ENCODE measurements at places on chromosomes 12 and 14. TPM values are rescaled to one million over a fixed set of nuclear protein-coding genes. Genes with fewer than 3 reads are reported as not detected.
A peak's percentile ranks its signal among the peaks of the same experiment; 100 is the strongest.

GRCh38 chr12:69150083-69150795 is 89.1 kb upstream of the CPSF6 start:
- H3K4me1 ChIP-seq: no peaks in the 10 kb centered on the region
- H3K4me3 ChIP-seq: no peak overlapping the region
- DNase-seq: no peak
- H3K36me3 ChIP-seq: no peaks in the 10 kb centered on the region
- H3K27me3 ChIP-seq: no peaks in the 10 kb centered on the region

- H3K4me3 ChIP-seq: no peak overlapping the region
- H3K27ac ChIP-seq: no peak overlapping the region
- no peaks in the 10 kb centered on the region for H3K36me3 ChIP-seq
- H3K4me1 ChIP-seq: peaks cover 19% of the 10 kb centered on the region
- DNase-seq: peak; percentile 46
These were observed 96.6 kb downstream of the EMP1 start for GRCh38 chr12:13293096-13293495.

- DNase-seq: no peak
- H3K4me1 ChIP-seq: no peaks in the 10 kb centered on the region
- H3K27me3 ChIP-seq: no peaks in the 10 kb centered on the region
- H3K27ac ChIP-seq: no peak overlapping the region
These were observed 31.7 kb downstream of the SRRM4 start for GRCh38 chr12:119013023-119013422.

- no peak overlapping the region for H3K27ac ChIP-seq
- no peaks in the 10 kb centered on the region for H3K36me3 ChIP-seq
- DNase-seq: no peak
These were observed 49.6 kb downstream of the GRIP1 start for GRCh38 chr12:66629138-66629870.

DNA sequence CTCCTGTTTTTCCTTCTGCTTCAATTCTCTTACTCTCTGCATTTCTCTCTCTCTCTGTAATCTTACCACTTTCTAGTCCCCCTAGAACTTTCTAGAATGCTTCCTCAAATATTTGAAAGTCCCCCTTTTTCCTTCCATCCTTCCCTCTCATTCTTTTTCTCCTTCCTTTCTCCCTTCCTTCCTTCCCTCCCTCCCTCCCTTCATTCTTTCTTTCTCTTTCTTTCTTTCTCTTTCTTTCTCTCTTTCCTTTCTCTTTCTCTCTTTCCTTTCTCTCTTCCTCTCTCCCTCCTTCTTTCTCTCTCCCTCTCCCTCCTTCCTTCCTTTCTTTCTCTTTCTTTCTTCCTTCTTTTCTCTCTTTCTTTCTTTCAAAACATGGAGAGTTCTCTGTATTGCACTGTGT is 201.4 kb upstream of the IGF1 start:
- H3K27me3 ChIP-seq: no peaks in the 10 kb centered on the region
- no peaks in the 10 kb centered on the region for H3K36me3 ChIP-seq
- H3K4me1 ChIP-seq: no peaks in the 10 kb centered on the region
- DNase-seq: no peak

DNA sequence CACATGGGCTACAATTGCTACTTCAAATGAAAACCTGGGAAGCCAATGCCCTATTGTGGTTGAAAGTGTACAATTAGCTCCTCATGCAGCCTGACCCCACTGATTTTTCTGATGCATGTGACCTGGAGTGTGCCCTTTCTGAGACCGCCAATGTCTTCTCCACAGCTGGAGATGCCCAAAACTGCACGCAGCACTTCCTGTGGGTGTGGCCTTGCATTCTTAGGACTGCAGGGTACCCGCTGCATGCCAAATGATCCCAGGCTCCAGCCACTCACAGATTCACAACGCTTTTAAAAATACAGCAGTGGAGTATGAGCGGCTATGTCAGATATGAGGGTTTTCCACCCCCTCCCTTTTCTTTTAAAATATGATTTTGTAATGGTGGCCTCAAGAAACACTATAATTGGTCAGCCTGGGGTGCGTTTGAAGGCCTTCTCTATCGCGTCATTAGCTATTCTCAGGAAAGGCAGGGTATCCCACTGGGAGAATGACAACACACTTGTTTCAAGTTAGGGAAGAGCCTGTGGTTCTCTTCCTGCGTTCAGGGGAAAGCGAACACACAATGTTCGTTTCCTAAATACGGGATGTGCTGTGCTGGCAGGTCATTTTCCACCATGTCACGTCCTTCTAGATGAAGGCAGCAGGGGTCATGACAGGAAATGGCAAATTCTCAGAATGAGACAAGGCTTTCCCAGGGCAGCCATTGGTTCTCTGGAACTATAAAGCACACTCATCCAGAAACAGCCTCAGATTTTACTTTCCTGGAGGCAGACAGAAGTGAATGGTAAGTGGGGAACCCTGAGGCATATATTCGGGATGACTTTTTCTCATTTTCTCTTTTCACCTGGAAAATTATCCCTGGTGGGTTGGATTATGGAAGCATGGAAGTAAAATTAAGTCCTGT is at the start of gene APOLD1:
Gene APOLD1, plus strand, starts transcription at position 749 of the 904 bp plus-strand sequence. Its CDS starts 33 bp downstream, at position 782.
- H3K36me3 ChIP-seq: no peaks in the 10 kb centered on the region
- DNase-seq: no peak
- H3K27ac ChIP-seq: peak within 1 kb of the TSS; percentile 50
- no peaks in the 10 kb centered on the region for H3K27me3 ChIP-seq
- H3K4me1 ChIP-seq: peaks cover 12% of the 10 kb centered on the region

DNA sequence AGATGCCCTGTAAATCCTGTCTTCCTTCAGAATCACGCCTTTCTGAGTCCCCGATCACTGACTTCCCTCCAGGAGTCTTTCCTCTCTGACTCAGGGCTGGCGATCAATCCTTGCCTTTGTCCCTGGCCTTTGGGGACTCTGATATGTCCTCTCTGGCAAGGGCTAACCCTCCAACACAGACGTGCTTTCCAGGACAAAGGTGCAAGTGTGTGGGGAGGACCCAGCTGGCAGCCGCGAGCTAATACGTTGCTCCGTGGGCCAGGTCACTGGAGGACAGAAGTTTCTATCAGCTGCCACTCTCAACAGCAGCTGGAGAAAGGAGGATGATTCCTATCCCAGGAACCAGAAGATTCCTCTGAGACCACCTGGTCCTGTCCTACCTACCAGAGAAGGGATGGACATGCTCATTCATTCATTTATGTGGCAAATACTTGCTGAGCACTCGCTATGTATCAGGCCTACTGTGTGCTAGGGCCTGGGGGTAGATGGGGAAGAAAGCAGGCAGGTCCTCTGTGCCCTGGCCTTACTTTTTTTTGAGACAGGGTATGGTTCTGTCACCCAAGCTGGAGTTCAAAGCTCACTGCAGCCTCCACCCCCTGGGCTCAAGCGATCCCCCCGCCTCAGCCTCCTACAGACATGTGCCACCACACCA is 8.5 kb upstream of the SCARB1 start:
- no peaks in the 10 kb centered on the region for H3K4me1 ChIP-seq
- H3K36me3 ChIP-seq: no peaks in the 10 kb centered on the region
- no peak overlapping the region for H3K27ac ChIP-seq

Gene ADGRD1
- 0.36 TPM for total RNA-seq

Gene CCND2
- 987 TPM for total RNA-seq

Gene DBX2
- total RNA-seq: not detected

Gene LRRC10
- total RNA-seq: not detected

Data from SJCRH30 (cell line).